ENCODE measurements at places on chromosomes 2 and 18.

- peaks cover 22% of the 10 kb centered on the region for H3K4me1 ChIP-seq
- no peak overlapping the region for H3K4me3 ChIP-seq
- DNase-seq = no peak
- no peak overlapping the region for H3K27ac ChIP-seq
These were observed 311.7 kb downstream of the XIRP2 start for GRCh38 chr2:167200019-167200418.

DNA sequence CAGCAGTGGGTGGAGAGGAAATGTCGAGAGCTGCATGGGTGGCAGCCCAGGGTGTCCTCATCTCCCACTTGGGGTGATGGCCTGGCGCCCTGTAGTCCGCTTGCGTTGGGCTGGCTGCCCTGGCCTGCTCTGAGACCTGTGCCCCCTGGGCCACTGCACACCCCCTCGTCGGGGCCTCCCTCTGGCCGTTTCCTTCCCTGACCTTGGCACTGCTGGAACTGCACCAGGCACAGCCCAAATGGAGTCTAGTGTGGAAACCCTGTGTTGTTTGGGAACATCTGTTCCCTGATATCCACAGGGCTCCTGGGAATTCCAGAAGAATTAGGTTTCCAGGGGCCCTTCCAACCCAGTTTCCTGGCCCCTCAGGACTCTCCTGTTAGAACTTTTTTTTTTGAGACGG lies 13.9 kb downstream of the EFHD1 start:
- H3K36me3 ChIP-seq = no peaks in the 10 kb centered on the region
- no peak overlapping the region for H3K4me3 ChIP-seq
- DNase-seq = no peak
- H3K27ac ChIP-seq = no peak overlapping the region

- no peaks in the 10 kb centered on the region for H3K4me1 ChIP-seq
- no peaks in the 10 kb centered on the region for H3K36me3 ChIP-seq
- DNase-seq = no peak
- no peak overlapping the region for H3K4me3 ChIP-seq
These were observed 12.8 kb upstream of the GCG start for GRCh38 chr2:162164802-162165201.

DNA sequence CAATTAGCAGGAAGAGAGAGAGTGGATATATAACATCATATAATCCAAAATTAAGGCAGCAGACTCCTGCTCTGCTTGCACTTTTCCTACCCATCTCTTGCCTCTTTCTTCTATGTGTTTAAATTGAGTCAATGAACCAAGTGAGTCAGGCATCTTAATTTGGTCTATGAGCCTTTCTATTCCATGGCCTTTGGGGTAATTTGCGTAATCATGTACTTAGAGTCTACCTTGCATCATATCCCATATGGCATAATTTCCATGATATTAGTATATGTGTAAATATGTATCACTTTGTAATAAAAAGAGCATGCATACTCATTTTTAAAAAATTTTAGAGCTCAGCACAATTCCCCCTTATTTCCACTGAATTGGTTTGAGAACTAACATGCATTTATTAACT lies 555.2 kb downstream of the STK39 start:
- H3K4me1 ChIP-seq = no peaks in the 10 kb centered on the region
- H3K27ac ChIP-seq = no peak overlapping the region
- no peak overlapping the region for H3K4me3 ChIP-seq
- H3K36me3 ChIP-seq = no peaks in the 10 kb centered on the region
- DNase-seq = no peak

DNA sequence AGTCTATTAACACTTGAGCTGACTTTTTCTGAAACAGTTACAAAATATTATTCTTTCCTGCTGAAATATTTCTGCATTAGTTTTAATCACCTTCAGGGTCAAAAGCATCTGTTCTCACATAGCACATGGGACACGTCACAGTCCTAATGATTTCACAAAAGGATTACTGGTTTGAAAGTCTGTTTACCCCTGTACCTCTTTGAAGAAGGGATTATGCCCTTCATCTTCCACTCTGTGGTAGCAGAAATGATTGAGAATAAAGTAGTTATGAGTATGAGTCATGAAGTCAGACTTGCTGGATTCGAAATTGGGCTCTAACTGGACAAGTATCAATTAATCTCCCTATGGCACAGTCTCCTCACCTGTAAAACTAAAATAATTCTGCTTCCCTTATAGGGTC lies 121.2 kb downstream of the SATB2 start:
- H3K4me1 ChIP-seq = no peaks in the 10 kb centered on the region
- H3K27ac ChIP-seq = no peak overlapping the region
- no peaks in the 10 kb centered on the region for H3K27me3 ChIP-seq
- no peak for DNase-seq
- no peak overlapping the region for H3K4me3 ChIP-seq

- peaks cover 29% of the 10 kb centered on the region for H3K4me1 ChIP-seq
- no peak overlapping the region for H3K27ac ChIP-seq
- no peaks in the 10 kb centered on the region for H3K27me3 ChIP-seq
These were observed 26.6 kb downstream of the MFF start for GRCh38 chr2:227351639-227352038.

DNA sequence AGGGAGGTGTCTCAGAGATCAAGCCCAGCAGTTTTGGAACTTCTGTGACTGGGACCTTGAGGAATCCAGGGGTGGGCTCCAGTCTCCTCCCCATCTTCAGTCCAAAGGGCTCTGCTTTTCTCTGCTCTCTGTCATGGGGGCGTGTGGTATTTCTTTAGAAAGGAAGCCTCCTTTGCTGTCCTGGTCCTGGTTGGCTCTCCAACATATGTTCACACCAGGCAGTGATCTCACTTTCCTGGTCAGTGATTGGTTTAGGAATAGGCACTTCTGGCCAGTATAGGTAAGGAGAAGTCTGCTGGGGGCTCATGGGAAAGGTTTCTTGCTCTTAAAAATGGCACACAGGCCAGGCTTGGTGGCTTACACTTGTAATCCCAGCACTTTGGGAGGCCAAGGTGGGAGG lies 115.5 kb upstream of the HAAO start:
- H3K4me1 ChIP-seq = peaks cover 30% of the 10 kb centered on the region
- no peaks in the 10 kb centered on the region for H3K36me3 ChIP-seq
- H3K27ac ChIP-seq = no peak overlapping the region
- no peaks in the 10 kb centered on the region for H3K27me3 ChIP-seq

GRCh38 chr2:78992807-78993517 lies 32.5 kb upstream of the REG3G start:
- H3K27me3 ChIP-seq = no peaks in the 10 kb centered on the region
- no peak for DNase-seq
- no peak overlapping the region for H3K27ac ChIP-seq
- H3K4me1 ChIP-seq = no peaks in the 10 kb centered on the region
- no peaks in the 10 kb centered on the region for H3K36me3 ChIP-seq

DNA sequence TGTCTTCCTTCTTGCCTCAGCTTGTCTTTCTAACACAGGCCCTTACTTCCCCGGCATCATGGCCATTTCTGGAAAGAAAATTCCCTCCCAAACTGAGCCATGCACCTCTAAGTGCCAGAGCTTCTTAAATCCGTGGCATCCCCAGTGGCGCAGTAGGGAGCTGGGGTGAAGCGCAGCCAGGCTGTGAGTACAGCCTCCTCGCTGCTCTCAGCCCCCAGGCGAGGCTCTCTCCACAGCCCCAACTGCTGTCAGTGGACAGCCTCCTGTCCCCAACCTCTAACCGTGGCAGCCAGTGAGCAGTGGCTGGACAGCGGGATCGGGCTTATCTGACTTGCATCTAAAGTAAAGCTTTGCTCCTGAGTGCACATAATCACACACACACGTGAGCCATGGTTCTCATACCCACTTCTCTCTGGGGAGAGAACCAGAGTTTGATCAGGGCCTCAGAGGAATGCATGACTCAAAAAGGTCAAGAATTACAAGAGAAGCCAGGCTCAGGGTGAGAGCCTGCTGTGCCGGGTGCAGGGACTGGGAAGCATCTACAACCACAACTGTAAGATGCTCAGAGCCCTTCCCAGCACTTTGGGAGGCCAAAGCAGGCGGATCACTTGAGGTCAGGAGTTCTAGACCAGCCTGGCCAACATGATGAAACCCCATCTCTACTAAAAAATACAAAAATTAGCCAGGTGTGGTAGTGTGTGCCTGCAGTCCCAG lies 50.7 kb downstream of the SFXN5 start:
- no peaks in the 10 kb centered on the region for H3K4me1 ChIP-seq
- no peaks in the 10 kb centered on the region for H3K27me3 ChIP-seq
- H3K4me3 ChIP-seq = no peak overlapping the region

GRCh38 chr2:235917506-235917905 lies 250.7 kb downstream of the GBX2 start:
- no peaks in the 10 kb centered on the region for H3K36me3 ChIP-seq
- no peaks in the 10 kb centered on the region for H3K27me3 ChIP-seq
- no peaks in the 10 kb centered on the region for H3K4me1 ChIP-seq
- no peak overlapping the region for H3K4me3 ChIP-seq

- H3K36me3 ChIP-seq = no peaks in the 10 kb centered on the region
- H3K4me3 ChIP-seq = no peak overlapping the region
- no peak for DNase-seq
- H3K27ac ChIP-seq = no peak overlapping the region
- no peaks in the 10 kb centered on the region for H3K4me1 ChIP-seq
- H3K27me3 ChIP-seq = no peaks in the 10 kb centered on the region
These were observed 117.6 kb upstream of the KLF7 start for GRCh38 chr2:207283356-207283755.

- no peak overlapping the region for H3K27ac ChIP-seq
- H3K36me3 ChIP-seq = no peaks in the 10 kb centered on the region
- H3K27me3 ChIP-seq = no peaks in the 10 kb centered on the region
- DNase-seq = no peak
- H3K4me3 ChIP-seq = no peak overlapping the region
These were observed 234.2 kb downstream of the TPGS2 start for GRCh38 chr18:36594621-36595020.

DNA sequence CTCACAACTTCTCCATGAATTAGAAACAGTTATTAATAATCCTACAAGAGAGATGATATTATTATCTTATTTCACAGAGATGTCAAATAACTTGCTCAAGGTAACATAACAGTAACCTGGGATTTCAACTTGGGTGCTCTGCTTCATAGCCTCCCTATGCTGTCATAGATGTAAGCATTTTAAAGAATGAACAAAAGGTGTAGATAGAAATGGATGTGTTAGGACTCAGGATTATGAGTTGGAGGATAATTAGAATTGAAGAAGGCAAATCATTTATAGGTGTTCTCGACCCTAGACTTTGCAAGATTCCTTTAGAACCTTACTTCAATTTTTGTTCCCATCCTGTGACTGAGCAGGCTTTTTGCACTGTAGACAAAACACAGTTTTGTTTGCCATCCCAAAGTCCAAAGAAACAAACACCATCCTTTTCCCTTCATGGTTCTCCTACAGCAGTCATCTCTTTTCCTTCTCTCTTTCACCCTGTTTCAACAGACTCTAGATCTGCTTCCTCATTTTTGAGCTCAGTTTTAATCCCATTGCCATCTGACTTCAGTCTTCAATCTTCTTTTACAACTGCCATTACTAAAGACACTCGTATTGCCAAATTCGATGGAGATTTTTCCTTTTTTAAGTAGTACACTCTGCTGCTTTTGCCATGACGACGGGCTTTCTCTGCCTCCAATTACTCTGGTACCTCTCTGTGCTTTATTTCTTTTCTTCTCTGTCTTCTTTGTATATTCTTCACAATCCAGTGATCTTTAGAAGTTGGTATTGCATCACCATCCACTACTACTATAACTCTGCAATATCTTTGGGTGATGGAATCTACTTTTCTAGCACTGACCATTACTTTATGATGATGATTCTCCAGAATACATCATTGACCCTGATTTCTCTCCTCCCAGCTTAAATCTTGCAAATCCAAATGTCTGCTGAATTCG lies 4.5 kb downstream of the HNMT start:
- peaks cover 10% of the 10 kb centered on the region for H3K4me1 ChIP-seq
- H3K27me3 ChIP-seq = no peaks in the 10 kb centered on the region
- H3K27ac ChIP-seq = no peak overlapping the region
- no peaks in the 10 kb centered on the region for H3K36me3 ChIP-seq

DNA sequence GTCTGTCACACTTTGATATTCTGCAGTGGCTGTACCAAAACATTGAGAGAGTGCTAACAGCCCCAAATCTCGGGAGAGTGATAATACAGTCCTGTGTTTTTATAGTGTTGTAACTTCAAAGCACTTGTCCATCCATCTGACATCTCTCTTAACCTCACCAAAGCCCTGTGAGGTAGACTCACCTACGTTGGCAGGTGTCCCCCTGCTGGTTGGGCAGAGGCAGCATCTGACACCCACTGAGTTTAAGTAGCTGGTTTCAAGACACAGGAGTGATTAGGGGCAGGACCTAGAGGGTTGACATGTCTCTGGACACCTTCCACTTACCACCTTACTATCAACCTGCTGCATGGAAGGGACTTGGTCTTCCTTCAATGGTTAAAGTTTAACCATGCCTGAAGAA lies 22.9 kb downstream of the COLEC12 start:
- H3K36me3 ChIP-seq = no peaks in the 10 kb centered on the region
- no peaks in the 10 kb centered on the region for H3K4me1 ChIP-seq
- no peak overlapping the region for H3K27ac ChIP-seq

DNA sequence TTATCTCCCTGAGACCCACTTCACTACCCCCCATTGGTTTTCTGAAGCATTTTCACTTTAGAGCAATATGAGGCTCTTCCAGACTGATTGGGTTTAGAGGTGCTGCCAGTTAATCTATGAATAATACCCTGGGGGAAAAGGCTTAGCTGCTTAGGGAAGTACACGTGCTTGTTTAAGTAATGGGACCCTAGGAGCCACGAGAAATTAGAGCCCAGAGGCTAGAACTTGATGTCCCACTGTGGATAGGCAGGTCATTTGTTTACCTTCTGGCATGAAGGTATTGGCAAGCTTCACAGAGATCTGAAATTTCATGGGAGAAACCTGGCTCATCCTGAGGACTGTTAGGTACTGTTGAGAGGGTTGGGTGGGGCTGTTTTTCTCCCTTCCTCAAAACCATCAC lies 59.7 kb downstream of the CLIP4 start:
- H3K27me3 ChIP-seq = no peaks in the 10 kb centered on the region
- peak; percentile 52 for DNase-seq
- H3K4me1 ChIP-seq = peaks cover 9% of the 10 kb centered on the region
- no peak overlapping the region for H3K27ac ChIP-seq

DNA sequence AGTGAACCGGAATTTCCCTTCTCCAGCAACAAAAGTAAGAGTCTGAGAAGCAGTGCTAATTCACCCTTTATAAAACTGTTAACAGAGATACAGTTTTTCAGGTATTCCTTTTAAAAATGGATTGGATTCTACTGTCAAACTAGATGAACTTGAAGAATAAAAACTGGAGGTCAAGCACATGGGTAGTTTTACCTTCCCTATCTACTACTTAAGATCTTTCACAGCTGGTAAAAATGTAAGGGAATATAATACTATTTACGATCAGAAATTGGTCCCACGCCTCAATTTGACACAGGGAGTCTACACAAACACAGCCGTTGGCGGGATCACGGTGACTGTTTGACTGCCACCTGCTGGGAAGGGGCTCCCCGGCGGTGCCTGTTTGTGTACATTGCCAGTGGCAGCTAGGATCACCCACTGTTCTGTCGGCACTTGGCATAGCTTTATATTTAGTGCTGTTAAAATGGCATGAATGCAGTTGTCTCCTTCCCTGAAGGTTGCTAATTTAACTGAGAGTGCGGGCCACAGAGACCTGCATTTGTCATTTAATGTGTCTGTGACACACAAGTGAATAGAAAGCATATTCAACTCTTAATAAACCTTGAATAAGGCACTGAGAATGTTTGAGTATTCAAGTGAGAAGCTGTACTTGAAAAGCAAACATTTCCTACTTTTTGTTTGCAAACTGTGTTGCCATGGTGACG lies 59.5 kb downstream of the ABCG8 start:
- H3K4me1 ChIP-seq = peaks cover 6% of the 10 kb centered on the region
- no peak overlapping the region for H3K4me3 ChIP-seq
- peaks cover 75% of the 10 kb centered on the region for H3K36me3 ChIP-seq
- H3K27me3 ChIP-seq = no peaks in the 10 kb centered on the region

- no peak overlapping the region for H3K4me3 ChIP-seq
- H3K27me3 ChIP-seq = no peaks in the 10 kb centered on the region
- no peak for DNase-seq
- H3K36me3 ChIP-seq = no peaks in the 10 kb centered on the region
These were observed 140.4 kb downstream of the THSD7B start for GRCh38 chr2:136905779-136906178.
